ENCODE measurements at places on chromosomes 12 and 14.

DNA sequence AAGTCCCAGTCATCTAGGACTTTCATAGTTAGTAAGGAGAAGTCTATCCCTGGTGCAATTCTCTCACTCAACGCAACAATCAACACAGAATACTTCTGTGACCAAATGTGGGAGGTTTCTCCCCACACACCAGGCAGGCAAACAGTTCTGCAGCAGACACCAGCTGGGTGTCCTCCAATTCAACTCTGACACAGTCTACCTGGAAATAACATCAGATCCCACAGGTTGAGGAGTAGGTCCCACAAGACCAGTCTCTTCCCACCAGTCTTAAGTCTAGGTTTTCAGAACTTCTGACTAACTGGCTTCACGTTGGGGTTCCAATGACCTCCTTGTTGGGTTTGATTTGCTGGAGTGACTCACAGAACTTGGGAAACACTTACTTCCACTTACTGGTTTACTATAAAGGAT lies 14.8 kb downstream of the ACOT6 start:
- DNase-seq, result no peak

DNA sequence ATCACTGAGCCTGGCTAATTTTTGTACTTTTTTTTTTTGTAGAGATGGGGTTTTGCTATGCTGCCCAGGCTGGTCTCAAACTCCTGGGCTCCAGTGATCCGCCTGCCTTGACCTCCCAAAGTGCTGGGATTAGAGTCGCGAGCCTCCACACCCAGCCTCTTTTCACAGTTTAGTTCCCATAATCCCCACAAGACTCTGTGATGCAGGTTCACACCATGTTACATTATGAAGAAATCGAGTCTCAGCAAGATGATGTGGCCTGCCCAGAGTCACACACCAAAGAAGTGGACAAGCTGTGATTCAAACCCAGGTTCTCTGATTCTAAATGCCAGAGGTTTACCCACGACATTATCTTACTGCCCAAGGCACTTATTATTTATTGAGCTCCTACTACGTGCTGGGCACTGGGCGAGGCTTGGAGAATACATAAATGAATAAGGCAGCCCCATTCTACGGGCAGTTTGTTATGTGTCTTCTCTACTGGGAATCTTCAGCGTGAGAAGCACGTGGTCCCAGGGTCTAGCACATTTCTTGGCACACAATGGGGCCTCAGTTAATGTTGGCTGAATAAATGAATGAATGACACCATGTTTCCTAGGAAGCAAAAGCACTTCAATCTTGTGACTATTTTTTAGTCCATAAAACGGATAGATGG lies 23.5 kb upstream of the OASL start:
- no peak for DNase-seq

DNA sequence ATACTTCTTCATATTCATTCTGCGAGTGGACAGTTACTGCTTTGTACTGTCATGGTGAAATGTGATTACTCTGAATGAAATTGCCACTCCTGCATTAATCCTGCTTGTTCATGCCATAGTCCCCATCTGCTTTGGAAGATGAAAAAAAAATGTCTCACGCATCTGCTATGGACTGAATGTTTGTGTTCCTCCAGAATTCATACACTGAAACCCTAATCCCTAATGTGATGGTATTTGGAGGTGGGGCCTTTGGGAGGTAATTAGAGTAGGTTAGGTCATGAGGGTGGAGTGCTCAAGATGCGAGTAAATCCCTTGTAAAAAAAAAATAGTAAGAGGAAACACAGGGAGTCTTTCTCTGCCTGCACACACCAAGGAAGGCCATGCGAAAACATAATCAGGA lies 427.2 kb downstream of the TMTC2 start:
- no peak for DNase-seq

GRCh38 chr12:65656891-65657351 lies 167.4 kb upstream of the HMGA2 start:
- DNase-seq, result no peak

GRCh38 chr12:55818886-55819285 lies 1.0 kb downstream of the ORMDL2 start:
- no peak for DNase-seq

DNA sequence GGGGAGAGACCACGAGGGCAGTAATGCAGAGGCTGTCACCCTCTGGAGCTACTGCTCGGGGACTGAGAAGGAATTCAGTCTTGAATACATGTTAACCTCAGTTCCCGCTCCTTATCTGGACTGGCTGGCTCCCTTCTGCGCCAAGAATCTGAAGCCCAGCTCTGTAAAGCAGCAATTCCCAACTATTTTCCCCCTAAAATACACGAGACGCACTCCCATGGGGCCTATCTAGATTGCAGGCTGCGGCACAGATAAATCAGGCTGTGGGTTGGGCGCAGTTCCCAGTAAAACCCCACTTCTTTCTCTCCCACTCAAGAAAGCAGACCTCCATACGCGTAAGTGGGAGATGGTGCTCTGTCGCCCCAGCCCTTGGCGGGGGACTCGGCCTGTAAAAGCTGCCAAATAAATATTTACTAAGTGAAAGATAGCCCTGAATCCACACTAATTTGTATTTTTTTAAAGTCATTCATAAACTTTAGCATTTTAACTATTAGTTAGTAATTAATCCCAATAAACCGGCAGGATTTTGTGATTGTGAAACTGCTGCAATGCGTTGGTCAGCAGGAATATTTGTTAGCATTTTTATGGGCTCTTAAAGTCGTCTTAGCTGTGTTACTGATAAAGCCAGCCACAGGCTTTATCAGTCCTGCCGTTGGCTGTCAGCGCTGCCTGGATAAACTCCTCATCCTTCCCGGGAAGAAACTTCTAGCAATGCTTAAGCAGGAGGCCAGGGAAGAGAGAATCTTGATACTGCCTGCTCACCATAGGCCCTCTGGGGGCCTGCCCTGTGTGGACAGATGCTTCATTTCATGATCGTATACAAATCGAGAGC lies 17.8 kb downstream of the FBXL14 start:
- DNase-seq, result peak; percentile 79

DNA sequence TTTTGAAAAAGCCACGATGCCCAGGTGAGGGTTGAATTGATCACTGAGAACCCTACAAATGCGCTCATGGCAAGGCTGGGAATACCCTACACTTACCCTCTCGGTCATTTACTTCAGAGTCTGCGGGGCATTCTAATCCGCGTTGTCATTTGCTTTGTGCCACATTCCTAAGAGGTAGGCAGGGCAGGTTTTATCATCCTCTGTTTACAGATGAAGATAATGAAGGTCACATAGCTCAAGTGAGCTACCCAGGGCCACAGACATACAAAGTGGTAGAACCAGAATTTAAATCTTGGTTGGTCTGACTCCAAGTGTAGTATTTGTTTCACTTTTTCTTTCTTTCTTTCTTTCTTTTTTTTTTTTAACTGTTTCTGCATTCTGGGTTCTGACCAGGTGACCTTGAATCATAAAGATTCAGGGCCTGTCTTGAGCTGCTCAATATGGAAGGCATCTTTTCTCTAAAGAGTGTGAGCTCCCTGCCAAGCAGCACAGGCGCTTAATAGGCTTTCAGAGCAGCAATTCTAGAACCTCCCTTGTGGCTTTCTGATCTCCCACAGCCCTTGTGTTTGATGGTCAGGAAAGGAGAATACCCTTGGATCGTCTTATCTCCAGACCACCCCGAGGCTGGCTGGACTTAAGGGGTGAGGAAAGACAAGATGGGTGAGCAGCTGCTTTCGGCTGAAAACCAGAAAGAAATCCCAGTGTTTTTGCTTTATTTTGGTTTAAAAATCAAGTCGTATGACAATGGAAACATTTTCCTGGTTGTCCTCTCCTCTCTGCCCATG lies 662 bp upstream of the BATF start:
- no peak for DNase-seq

GRCh38 chr14:93271111-93271510 lies 61.7 kb downstream of the BTBD7 start:
- no peak for DNase-seq

DNA sequence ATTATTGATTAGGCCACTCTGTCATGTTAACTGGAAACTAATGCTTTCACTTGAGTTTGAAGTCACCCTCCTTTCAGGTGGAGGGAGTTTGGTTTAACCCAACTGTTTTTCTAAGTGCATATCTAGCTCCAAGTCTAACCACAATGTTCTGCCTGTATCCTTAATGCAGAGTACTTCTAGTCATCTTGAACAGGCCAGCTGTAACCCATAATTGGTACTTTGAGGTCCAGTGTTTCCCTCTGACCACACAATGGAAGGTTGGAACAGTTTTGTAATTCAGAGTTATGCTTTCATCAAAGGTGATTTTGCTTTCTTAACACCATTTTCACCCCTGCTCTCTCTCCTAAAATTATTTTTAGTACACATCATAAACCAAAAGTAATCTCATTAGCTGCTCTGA lies 237.2 kb upstream of the DCN start:
- no peak for DNase-seq

- no peak for DNase-seq
Measured at GRCh38 chr12:1872448-1872847, 46.0 kb downstream of the CACNA2D4 start.

- no peak for DNase-seq
Measured at GRCh38 chr14:29163109-29163508, 396.5 kb downstream of the FOXG1 start.

GRCh38 chr12:118520214-118521035 lies 144.1 kb downstream of the SUDS3 start:
- no peak for DNase-seq

GRCh38 chr12:132117558-132117875 lies 26.6 kb downstream of the DDX51 start:
- peak; percentile 84 for DNase-seq

DNA sequence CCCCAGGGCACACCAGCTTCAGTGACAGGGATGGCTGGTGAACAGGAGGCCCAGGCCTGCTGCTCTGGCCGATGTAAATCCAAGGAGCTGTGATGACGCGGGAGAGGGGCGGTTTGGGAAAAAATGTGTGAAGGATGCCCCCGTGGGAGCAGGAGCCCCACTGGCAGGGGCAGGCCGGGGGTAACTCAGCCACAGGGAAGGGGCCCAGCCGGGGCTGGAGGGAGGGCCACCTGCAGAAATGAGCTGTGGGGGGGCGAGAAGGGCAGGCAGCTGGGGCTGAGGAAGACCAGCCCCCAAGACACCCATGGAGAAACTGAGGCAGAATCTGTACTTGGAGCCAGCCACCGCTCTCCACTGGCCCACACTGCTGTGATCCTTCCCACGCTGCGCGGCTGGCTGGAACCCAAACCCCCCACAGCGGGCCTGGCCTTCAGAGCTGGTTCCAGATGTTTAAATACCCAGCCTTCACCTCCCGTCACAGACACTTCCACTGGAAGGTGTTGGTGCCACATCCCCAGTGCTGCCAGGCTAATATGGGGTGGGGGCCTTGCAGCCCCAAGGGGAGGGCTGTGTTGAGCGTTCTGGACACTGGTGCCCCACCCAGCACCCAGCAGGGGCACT lies 28.5 kb upstream of the ANKRD9 start:
- no peak for DNase-seq

GRCh38 chr12:82474798-82475184 lies 116.5 kb downstream of the METTL25 start:
- DNase-seq, result no peak

DNA sequence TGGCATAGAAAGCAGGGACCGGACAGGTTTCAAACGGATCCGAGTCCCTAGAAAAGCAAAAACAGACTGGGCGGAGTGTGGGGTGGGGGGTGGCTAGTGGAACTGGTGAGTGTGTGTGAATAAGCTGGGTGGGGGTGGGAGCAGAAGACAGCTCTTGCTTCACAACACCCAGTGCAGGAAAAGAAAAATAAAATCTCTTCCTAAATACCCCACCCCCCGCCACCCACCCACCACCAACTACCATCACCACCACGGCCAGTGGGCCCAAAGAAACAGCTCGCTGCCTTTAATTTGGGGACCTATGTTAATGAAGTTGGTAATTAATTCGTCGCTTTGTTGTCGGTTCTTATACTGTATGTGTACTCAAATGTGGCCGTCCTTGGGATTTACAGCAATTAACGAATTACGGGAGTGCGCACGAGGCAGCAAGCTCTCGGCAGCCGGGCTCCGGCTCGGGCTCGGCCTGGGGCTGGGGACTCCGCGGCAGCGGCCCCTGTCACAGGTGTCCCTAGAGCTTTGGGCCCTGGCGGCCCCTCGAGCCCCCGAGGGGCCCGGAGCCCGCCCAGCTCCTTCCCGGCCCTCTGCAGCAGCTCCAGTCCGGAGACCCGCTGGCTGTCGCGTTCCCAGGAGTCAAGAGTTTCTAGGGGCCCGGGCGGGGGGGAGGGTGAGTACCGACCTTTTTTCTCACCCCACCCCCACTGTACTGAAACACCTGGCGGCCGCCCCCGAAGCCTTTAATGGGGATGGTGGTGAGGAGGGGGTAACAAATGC lies 1.5 kb upstream of the OTX2 start:
- DNase-seq, result no peak

GRCh38 chr12:78331753-78332152 lies 501.1 kb downstream of the NAV3 start:
- no peak for DNase-seq

GRCh38 chr12:47739979-47740378 lies 14.7 kb upstream of the ENDOU start:
- no peak for DNase-seq

- DNase-seq, result no peak
Measured at GRCh38 chr12:50006280-50006679, 19.0 kb downstream of the RACGAP1 start.

DNA sequence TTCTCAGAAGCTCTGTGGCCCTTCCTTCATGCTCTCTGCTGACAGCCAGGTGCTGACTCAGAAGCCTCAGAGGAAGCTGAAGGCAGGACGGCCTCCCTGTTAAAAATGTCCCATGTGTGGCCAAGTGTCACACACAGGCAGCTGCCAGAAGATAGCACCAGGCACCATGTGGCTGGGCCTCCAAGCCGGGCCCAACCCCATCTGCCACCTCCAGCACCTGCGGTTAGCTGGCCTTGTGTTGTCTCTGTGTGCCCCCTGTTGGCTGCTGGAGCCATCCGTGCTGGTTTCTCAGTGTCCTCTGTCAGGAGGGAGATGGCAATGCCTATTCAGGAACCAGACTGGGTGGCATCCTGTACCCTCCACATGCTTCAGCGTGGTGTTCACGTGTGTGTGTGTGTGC lies 63.2 kb downstream of the TSPAN11 start:
- DNase-seq, result peak; percentile 50
